ENCODE measurements at places on chromosomes 7 and 10.

GRCh38 chr10:86317949-86318725 is 48.5 kb downstream of the GRID1 start:
- no peak for DNase-seq

GRCh38 chr10:3827768-3828403 is 42.9 kb upstream of the KLF6 start:
- DNase-seq, result no peak

DNA sequence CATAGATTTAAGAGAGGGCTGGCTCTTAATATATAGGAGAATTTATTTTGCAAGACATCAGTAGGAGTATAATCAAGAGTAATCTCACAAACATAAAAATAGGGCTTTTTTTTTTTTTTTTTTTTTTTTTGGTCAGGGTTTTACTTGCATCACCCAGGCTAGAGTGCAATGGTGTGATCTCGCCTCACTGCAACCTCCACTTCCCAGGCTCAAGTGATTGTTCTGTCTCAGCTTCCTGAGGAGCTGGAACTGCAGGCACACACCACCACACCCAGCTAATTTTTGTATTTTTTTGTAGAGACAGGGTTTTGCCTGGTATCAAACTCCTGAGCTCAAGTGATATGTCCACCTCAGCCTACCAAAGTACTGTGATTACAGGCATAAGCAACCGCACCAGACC is 535.3 kb downstream of the CCSER2 start:
- no peak for DNase-seq

GRCh38 chr10:13788711-13789447 is 202.1 kb downstream of the PRPF18 start:
- DNase-seq, result no peak

- DNase-seq, result no peak
These were observed 34.2 kb downstream of the SUFU start for GRCh38 chr10:102537948-102538347.

DNA sequence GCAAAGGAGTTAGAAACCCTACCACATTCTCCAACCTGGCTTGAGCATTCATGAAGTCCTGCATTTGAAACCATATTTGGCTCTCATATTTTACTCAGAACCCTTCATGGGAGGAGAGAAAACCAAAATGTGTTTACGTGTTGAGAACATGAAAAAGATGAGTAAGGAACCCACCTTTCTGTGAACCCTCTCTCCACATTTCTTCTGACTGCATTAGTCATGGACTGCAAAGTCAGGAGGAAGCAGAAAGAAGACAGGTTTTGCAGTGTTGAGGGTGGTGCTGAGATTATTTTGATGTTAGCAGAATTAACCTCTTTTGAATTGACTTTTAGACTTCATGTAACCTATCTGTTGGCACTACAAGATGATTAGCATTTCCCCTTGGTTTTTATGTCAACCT is 4.9 kb downstream of the IFIT1B start:
- DNase-seq, result no peak

GRCh38 chr7:47484923-47485639 is 96.8 kb downstream of the TNS3 start:
- no peak for DNase-seq

DNA sequence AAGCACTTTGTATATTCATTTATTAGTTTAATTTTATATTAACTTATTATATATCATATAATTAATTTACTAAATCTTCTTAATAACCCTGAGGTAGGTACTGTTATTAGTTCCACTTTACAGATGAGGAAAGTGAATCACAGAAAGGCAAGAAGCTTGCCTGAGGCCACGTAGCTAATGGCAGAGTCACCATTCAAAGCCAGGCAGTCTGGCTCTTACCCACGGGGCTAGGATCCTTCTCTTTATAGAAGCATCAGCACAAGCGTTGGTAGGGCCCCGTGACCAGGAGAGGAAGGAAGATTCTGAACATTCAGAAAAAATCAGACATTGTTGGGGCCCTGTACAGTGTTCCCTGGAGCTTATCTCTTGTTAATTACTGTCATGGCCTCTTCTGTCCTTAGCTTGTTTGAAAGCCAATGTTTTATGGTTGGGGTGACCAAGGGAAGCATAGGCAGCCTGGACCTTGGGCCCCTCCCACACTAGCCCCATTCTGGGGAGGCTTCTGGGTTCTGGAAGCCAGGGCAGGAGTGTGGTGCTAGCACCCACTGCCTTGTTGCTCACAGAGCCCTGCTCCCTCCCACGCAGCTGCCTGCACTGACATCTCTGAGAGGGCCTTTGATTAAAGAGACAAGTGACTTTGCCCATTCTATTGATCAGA is 31.1 kb upstream of the SLF2 start:
- DNase-seq, result no peak

DNA sequence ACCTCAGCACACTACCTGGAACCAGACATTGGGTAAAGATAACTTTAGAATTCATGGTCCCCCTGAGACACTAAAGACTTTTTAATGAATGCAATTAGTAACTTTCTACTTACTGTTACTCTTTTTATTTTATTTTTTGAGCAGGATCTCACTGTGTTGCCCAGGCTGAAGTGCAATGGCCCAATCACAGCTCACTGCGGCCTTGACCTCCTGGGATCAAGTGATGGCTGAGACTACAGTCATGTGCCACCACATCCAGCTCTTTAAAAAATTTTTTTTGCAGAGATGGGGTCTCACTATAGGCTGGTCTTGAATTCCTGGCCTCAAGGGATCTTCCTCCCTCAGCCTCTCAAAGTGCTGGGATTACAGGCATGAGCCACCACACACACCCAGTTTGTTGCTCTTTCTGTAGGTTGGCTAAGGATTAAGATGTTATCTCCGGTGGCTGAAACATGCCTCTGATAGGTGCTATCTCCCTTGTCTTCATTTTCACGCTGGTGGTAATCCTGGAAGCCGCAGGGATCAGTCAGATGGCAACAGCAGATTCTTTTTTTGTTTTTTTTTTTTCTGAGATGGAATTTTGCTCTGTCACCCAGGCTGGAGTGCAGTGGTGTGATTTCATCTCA is 128.3 kb downstream of the TCF7L2 start:
- DNase-seq, result no peak

DNA sequence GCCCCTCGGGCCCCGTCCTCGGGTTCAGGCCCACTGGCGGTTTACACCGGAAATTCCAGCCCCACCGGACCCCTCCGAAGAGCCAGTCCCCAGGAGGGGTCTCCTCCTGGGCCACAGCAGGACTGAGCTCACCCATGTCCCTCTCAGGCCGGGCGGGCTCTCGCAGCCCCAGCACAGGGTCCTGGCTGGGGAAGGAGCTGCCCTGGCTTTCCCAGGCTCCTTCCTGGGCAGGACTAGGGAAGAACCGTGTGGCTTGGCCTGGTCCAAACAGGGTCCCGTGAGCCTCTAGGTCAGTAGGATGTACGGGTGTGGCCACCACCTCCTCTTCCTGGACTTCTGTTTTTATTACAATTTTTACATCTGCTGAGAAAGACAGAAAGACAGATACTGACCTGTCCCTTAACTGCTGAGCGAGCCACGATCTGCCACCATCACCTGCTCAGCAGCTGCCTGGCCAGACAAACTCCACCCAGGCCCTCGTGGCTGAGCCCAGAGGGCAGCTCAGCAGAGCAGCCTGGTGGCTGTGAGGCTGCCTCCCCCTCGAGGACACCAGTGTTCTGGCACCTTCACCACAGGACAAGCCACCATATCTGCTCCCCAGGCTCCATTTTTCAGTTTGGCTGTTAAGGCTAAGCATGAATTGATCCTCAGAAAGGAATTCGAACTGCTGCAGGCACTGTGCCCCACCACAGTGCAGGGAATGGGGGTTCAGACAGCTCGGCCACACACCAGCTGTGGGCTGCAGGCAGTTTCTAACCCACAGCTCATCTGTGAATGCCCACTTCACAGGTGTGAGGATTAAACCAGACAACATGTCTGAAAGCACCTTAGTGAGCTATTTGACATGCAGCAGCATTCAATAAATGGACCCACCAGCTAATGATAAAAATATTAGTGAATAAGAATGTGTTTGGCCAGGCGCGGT is 14.5 kb upstream of the ZNF777 start:
- no peak for DNase-seq

- DNase-seq, result no peak
These were observed 5.2 kb upstream of the HTR7 start for GRCh38 chr10:90862908-90863514.

DNA sequence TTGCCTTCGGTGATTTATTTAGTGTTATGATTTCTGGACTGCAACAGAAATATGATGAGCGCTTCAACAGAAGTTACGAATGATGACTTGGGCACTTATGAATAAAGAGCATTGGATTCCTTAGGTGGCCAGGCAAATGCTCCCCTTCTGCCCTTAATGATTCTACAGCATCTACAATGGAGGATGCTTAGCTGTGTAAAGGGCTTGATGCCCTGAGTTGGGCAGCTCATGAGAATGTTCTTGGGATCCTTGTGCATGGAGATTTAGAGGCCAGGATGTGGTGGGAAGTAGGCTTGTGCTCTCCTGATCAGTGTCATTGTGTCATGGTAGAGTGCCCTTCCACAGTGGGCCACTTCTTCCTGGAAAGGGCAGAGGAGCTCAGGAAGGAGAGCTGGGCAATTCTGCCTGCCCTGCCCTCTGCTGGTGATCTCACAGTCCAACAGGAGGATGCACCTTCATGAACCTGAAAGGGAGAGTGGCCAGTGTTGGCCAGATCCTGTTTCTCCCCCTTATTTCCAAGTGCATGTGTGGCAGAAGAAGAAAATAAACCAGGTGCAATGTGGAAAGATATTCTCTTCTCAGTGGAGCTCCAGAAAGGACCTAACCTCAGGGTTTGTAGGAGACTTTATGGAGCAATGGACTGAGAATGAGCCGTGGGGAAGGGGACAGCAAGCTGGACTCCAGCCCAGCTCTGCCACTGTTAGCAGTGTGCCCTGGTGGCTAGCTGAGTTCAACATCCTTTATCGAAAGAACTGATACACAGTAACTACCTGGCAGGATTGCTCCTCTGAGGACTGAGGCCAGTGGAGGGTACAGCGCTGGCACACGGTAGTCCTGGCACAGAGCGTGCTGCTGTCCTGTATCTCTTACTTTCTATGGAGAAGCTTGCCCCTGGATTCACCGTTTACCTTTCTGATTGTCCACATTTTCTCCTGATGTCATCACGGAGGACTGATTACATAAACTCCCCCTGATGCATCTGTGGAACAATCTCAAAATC is 182.9 kb downstream of the BMPER start:
- no peak for DNase-seq

DNA sequence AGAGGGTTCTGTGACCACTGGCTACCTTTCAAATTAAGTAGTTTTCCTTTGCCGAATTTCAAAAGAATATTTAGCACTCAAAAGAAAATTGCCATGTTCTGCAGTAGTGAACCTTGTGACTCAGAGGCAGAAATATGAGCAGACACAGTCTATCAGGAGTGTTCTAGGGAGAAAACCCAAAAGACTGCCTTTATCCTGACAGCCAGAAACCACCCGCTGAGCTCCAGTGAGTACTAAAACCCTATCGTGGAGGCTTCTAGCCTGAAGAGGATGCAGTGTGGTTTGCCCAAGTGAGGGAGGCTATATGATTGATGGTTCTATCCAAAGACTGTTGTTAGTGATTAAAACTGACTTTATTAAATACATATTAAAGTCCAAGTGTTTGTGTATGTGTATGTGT is 21.9 kb downstream of the CHRM2 start:
- no peak for DNase-seq

DNA sequence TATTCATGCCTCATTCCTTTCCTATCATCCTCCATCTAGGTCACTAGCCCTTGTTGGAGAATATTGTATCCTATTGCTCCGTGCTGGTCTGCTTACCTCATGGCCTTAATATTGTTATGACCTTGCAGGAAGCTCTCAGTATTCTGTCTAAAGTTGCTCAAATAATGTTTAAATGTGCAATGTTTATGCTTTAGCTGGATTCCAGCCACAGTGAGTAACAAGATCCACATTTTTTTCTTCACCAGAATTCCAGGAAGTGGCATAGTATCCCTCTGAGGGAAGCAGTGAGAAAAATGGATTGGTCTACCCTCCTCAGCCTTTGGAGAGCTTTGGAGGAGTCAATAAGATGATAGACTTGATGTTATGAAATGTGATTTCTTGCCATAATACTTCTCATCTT is 402.6 kb downstream of the NRG3 start:
- no peak for DNase-seq

DNA sequence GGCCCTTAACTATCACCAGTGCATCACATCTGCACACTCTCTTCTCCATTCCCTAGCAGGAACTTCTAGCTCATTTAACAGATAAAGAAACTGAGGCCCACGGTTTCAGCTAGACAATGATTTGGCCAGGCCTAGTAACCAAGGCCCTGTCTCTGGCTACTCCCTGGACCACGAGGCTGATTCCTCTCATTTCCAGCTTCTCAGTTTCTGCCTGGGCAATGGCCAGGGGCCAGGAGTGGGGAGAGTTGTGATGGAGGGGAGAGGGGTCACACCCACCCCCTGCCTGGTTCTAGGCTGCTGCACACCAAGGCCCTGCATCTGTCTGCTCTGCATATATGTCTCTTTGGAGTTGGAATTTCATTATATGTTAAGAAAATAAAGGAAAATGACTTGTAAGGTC is 13.5 kb downstream of the AQP1 start:
- DNase-seq, result no peak

DNA sequence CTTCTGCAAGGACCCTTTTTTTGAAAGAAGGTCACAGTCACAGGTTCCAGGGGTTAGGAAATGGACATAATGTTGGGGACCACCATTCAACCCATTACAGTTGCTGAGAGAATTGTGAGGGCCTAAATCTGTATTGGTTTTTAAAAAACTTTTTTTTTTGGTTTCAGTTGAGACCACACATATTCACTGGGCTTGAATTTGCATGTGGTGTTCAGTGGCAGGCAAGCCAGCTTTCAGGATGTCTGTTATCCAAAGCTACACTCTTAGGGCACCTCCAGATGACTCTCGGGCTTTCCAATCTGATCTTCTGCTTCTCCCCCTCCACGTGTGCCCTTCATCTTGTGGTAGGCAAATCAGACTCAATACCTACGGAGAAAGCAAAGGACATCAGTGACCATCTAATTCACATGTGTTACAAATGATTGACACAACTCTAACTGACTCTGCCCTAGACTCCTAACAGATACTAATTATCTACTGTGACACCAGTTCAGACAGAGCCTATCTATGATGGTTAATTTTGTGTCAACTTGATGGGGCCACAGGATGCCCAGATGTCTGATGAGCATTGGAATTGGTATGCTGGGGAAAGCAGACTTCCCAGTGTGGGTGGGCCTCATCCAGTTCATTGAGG is 93.3 kb upstream of the ELMO1 start:
- DNase-seq, result no peak

DNA sequence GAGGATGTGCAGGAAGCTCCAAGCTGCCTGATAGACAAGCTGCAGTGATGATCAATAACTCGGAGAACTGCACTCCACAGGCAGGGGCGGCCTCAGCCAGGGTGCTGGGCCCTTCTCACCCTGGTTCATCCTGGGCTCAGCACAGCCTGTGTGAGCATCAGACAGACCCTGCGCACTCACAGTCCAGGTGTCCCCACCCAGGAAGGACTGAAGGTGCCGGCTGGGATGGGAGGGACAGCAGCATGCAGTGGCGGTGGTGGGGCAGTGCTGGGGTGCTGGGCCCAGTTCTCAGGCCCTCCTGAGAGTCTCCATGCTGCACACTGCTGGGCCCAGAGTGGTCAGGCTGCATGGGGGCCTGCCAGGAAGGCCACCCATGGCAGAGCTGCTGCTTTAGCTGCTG is 74.1 kb downstream of the ITIH5 start:
- DNase-seq, result no peak

Data from stimulated activated CD8-positive, alpha-beta memory T cell treated with anti-CD3 and anti-CD28 coated beads, Interleukin-4, amount 100 ng/mL, for 4 hours (primary cell).